ENCODE measurements at places on chromosomes 12 and 14.

GRCh38 chr14:96001866-96002497 lies 37.2 kb upstream of the C14orf132 start:
- peak; percentile 87 for DNase-seq

DNA sequence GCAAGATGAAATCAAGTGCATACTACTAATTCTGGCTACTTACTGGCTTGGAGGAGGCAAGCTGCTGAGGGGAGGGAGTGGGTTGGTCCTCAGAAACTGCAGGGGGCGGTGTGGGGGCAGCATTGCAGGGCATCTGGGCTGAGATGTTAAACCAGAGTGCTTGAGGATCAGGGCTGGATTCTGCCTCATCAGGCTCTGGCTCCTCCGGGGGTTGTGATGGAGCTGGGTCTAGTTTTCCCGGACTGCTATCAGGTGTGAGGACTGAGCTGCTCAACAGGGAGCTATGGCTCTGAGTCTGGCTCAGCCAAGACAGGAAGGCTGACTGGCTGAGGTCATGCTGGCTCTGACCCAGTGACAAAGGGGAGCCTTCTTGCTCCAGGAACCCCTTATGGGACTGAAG lies 28.6 kb downstream of the BAZ2A start:
- no peak for DNase-seq

DNA sequence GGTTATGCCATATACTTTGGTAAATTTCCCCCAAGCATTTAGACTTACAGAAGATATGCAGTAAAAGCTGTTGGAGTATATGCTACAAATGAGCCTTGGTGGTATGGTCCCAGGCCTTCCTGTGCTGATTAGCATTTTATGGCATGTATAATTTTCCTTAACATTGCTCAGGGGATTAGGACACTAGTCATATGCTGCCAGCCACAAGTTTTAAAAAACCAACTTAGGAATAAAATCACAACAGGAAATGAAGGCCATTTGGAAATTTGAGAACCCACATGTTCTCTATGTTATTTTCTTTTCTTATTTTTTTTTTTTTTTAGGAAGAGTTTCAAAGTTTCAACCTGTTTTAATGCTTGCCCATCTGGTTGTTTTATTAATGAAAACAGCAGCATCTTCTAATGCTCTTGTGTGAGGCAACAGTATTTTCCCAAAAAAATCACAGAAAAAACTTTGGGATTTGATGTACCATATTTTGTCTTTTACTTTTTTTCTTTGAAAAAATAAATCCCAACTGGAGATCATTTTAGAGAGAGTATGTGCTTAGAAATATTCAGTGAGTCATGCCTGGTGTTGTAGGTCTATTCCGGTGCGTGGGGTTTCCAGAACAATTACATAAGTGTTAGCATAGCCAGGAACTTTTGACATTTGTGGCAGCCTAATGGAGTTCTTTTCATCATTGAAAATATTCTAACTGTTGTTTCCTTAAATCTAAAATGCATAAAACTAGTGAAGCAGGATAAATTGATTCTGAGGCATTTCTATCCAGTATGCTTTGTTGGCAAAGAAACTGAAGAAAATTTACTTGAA lies 21.7 kb upstream of the DUSP6 start:
- DNase-seq = no peak

GRCh38 chr14:69972755-69973154 lies 93.5 kb downstream of the SMOC1 start:
- no peak for DNase-seq

DNA sequence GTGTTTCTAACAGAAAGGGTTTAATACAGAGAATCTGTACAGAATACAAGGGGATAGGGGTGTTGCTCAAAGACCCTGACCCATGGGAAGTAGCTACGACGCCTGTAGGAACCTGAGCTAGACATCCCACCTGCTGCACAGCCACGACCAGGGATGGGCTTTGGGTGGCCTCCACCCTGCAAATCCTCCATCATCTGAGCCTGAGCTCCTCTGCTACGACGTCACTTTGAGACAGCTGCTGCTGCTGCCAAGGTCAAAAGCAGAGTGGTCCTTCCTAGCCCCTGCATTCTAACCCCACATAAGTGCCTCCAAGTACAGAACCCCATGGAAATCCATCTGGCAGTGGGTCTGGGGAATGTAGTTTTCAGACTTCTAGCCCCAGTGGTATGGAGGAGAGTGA lies 43.8 kb downstream of the JAG2 start:
- DNase-seq = no peak

DNA sequence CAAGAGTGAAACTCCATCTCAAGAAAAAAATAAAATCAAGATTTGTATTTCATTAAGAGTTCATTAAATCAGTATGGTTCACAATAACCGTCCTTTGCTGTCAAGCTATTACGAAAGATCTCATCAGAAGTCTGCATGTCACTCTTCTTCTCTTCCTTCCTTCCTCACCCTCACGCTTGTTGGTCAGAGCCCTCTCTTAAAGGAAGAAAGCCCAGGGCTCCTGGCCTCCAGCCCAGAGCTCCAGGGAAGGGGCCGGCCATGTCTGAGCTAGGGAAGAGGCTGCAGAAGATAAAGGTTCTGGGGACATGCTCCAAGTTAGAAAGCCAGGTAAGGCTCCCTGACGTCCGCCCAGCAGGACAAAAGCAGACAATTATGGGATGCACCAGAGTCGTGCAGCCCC lies 43.1 kb upstream of the DLK1 start:
- no peak for DNase-seq

Measured in eye (tissue), 1 donor.